Activated CD8-positive, alpha-beta T cell treated with anti-CD3 and anti-CD28 coated beads, Interleukin-2, amount 10 ng/mL, durations not matched to agents 7 days and 5 days (primary cell): ENCODE measurements at places on chromosomes 6 and 20. TPM values are rescaled to one million over a fixed set of nuclear protein-coding genes. Genes with fewer than 3 reads are reported as not detected.

DNA sequence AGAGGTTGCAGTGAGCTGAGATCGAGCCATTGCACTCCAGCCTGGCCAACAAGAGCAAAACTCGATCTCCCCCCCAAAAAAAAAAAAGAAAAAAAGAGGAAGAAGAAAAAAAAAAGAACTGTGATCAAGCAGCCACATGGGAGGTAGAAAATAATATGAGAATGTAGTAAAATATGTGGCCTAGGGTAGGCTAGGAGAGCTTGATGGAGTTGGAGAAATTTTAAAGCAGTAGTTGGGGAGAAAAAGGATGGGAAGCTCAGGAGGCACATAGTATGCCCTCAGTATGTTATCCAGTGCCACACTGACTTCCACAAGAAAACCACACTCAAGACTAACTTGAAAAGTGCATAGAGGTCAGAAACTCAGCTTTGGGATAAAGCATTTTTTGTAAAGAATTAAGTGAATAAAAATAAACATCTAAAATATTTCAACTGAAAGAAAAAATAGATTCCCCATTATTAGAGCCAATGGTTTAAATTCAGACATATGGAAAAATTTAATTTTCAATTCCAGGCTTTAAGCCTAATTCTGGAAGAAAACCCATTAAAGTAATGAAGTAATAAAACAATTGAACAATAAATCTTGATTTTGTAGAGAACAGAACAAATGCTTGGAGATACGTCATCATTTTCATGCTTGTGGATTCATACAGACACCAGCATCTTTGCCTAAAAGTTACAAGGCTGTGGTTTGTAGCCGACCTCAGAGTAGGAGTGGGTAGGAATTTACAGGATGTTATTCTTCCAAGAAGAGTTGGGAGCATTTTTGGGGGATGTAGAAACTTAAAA lies 34.7 kb downstream of the PLEKHG1 start:
- H3K4me3 ChIP-seq, result no peak overlapping the region
- H3K4me1 ChIP-seq, result peaks cover 22% of the 10 kb centered on the region
- no peaks in the 10 kb centered on the region for H3K36me3 ChIP-seq
- H3K27ac ChIP-seq, result no peak overlapping the region
- no peak for DNase-seq

The EDN3 gene
- total RNA-seq, result not detected

The PROKR2 gene
- total RNA-seq, result not detected

The PM20D2 gene
- 22.5 TPM for total RNA-seq

GRCh38 chr20:15923030-15923776 lies 650.0 kb downstream of the KIF16B start:
- H3K27me3 ChIP-seq, result no peaks in the 10 kb centered on the region
- no peaks in the 10 kb centered on the region for H3K36me3 ChIP-seq
- no peaks in the 10 kb centered on the region for H3K4me1 ChIP-seq
- no peak overlapping the region for H3K4me3 ChIP-seq
- no peak for DNase-seq
- H3K27ac ChIP-seq, result no peak overlapping the region

The SNAP25 gene
- not detected for total RNA-seq

- no peak overlapping the region for H3K27ac ChIP-seq
- DNase-seq, result no peak
- H3K36me3 ChIP-seq, result no peaks in the 10 kb centered on the region
These were observed 63.9 kb downstream of the CHMP4B start for GRCh38 chr20:33875055-33875454.

The C6orf15 gene
- not detected for total RNA-seq

DNA sequence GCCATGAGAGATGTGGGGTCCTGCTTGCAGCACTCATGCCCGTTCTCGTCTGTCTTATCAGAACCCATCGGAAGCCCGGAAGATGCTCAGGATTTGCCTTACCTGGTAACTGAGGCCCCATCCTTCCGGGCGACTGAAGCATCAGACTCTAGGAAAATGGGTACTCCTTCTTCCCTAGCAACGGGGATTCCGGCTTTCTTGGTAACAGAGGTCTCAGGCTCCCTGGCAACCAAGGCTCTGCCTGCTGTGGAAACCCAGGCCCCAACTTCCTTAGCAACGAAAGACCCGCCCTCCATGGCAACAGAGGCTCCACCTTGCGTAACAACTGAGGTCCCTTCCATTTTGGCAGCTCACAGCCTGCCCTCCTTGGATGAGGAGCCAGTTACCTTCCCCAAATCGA lies 8.3 kb downstream of the PI16 start:
- peak overlapping the region; percentile 81 for H3K27ac ChIP-seq
- peaks cover 12% of the 10 kb centered on the region for H3K36me3 ChIP-seq
- peak; percentile 87 for DNase-seq
- no peaks in the 10 kb centered on the region for H3K27me3 ChIP-seq
- peaks cover 40% of the 10 kb centered on the region for H3K4me1 ChIP-seq
- H3K4me3 ChIP-seq, result peak overlapping the region; percentile 19
